ENCODE measurements at places on chromosomes 4 and X.

DNA sequence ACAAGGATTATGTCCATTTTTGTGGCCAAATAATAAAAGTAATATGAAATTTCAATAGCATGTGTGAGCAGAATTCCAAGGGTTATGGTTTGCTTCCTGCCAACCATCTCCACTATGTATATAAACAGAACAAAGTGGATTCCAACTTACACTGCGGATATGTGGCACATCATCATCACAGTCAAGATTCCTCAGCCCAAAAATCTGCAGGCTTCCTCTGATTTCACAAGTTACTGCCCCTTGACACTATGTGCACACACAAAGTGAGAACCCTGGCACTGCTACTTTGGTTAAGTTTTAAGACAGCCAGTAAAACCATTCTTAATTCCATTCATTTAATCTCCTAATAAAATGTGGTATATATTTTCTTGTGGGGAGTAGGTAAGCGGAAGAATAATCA lies 76.4 kb downstream of the LEF1 start:
- no peak for DNase-seq

GRCh38 chr4:9867751-9868425 lies 86.5 kb downstream of the DRD5 start:
- no peak for DNase-seq

GRCh38 chr4:105417624-105418023 lies 56.2 kb downstream of the PPA2 start:
- DNase-seq, result no peak

DNA sequence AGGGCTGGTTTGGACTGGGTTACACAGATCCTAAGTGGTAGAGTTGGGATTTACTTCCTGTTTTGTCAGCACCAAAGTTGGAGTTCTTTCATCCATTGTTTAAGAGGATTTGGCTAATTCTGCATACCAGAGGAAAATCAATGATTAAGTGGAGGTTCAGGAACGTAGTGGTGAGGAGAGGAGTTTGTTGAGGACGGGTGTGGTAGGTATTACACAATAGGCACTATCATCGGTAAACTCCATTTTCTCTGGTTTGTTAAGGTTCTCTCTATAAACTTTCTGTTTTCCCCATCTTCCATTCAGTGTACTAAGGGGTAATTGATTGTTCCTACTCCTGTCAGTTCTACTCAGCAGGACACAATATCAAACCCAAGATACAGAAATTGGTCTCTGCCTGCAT lies 107.5 kb upstream of the VCX2 start:
- no peak for DNase-seq

GRCh38 chr4:40453912-40454311 lies 118.8 kb downstream of the CHRNA9 start:
- DNase-seq, result no peak

DNA sequence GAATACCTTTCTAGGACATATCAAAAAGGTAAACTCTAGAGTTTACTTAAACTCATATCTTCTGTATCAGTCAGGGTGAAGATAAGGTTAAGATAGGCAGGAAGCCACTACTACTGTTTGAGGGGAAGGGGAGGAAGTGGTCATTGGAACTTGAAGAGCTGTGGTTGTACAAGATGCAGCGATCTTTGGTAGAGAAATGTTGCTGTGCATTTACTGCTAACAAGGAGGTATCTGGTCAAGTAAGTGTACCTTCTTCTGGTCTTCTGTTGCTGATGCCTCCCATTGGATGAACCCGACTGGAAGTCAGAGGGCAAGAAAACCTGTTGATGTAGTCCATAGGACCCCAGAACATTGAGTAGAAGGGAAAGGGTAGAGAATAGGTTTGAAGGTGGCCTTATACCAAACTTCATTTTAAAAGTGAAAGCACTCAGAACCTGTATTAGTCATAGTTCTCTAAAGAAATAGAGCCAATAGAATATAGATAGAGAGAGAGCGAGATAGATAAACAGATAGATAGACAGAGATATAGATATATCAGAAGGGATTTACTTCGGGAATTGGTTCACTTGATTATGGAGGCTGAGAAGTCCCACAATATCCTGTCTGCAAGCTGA lies 47.9 kb upstream of the TSPAN5 start:
- peak; percentile 49 for DNase-seq

- DNase-seq, result no peak
These were observed 35.8 kb downstream of the GPR82 start for GRCh38 chrX:41759817-41760216.

GRCh38 chr4:62366939-62367338 lies 1166.8 kb downstream of the ADGRL3 start:
- no peak for DNase-seq

DNA sequence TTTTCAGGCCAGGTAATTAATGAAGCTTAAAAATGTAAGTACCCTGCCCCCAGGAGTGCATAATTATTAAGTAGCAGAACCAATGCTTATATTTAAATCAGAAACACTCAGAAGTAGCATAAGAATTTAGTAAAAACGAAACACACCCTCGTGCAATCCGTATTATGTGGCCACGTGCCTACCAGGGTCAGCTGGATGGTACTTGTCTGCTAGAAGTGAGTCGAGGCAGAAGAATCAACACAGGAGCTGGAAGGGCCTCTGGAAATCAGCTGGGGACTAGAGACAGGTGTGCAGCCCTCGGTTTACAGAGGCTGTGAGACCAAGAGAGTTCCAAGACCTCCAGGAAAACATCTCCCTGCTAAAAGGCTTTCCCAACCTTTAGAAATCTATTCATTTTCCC lies 559 bp upstream of the FAM47E start:
- DNase-seq, result no peak

DNA sequence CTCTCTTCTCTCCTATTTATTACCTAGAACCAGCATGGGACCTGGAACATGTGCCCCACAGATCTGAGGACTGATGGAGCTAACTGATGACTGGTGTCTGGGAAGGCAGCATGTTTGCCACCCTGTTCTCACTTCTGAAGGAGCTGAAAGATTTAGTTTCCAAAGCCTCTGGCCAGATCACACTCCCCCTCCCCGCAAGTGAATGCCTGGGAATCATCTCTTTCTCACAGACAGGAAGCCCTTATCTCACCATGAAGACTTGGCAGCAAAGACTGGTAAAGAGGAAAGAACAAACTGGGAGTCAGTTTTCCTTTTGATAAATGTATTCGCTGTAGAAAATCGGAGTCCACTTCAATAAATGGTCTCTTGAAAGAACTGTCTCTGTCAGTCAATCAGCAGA lies 21.0 kb upstream of the PCYT1B start:
- DNase-seq, result no peak

DNA sequence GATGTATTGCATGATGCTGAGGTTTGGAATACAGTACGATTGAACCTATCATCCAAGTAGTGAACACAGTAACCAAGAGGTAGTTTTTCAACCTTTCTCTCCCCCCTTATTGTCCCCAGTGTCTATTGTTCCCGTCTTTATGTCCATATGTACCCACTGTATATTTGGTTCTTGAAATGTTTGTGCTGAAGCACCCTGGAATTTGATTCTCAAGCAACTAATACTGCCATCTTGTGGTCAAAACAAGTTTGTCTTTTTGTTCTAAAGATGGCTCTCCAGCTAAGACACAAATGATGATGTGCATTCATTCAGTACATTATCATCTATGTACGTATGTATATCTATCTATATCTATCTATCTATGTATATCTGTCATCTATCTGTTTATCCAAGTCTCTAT lies 33.5 kb upstream of the DCX start:
- DNase-seq, result no peak

GRCh38 chr4:73018595-73018994 lies 50.9 kb downstream of the COX18 start:
- DNase-seq, result no peak

Measured in CMK (cell line).